ENCODE measurements at places on chromosomes 1 and 21. TPM values are rescaled to one million over a fixed set of nuclear protein-coding genes. Genes with fewer than 3 reads are reported as not detected.

FMO4 gene
- total RNA-seq = 3.8 TPM

PDZK1 gene
- 0.72 TPM for total RNA-seq

RHOU gene
- total RNA-seq = 10.1 TPM

NPR1 gene
- 1.0 TPM for total RNA-seq

LIN28A gene
- not detected for total RNA-seq

UCK2 gene
- total RNA-seq = 90.6 TPM

FCRL1 gene
- total RNA-seq = not detected

FCRL5 gene
- total RNA-seq = not detected

LMX1A gene
- total RNA-seq = not detected

SLC16A4 gene
- total RNA-seq = 21.7 TPM

RNU1-4 gene
- total RNA-seq = under 0.01 TPM

ZSWIM5 gene
- total RNA-seq = 0.08 TPM

GPR37L1 gene
- not detected for total RNA-seq

NPHS2 gene
- total RNA-seq = not detected

SYT14 gene
- total RNA-seq = 0.48 TPM

IGSF3 gene
- total RNA-seq = 0.32 TPM

NCDN gene
- 27.9 TPM for total RNA-seq

CD1E gene
- not detected for total RNA-seq
